ENCODE measurements at places on chromosomes 4 and X.

- no peak for DNase-seq
Measured at GRCh38 chrX:29662759-29663503, 552.4 kb upstream of the MAGEB2 start.

- no peak for DNase-seq
Measured at GRCh38 chrX:128365492-128365891, 313.3 kb upstream of the ACTRT1 start.

GRCh38 chr4:124423160-124423559 lies 289.4 kb downstream of the ANKRD50 start:
- no peak for DNase-seq

- DNase-seq, result no peak
Measured at GRCh38 chr4:161419822-161420221, 744.0 kb downstream of the FSTL5 start.

- DNase-seq, result no peak
Measured at GRCh38 chr4:153137159-153137558, 67.1 kb upstream of the TRIM2 start.

- no peak for DNase-seq
Measured at GRCh38 chr4:134390319-134390718, 188.7 kb upstream of the PABPC4L start.

DNA sequence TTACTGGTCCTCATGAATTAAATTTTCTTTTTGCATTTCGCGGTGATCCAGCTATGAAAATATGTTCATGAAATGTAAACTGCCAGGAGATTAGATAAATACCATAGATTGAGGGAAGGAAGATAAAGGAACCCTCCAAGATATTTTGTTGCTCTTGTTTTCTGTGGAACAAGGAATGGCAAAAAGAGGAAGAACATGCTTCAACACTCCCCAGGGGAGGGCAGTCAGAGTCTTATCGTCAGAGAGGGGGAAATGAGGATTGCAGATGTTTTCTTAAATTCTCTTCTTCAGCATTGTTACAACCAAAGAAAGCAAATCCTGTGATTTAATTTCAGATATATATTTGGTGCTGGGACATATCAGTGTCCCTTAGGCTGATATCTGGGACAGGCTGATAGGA lies 9.5 kb upstream of the SFRP2 start:
- DNase-seq, result no peak

DNA sequence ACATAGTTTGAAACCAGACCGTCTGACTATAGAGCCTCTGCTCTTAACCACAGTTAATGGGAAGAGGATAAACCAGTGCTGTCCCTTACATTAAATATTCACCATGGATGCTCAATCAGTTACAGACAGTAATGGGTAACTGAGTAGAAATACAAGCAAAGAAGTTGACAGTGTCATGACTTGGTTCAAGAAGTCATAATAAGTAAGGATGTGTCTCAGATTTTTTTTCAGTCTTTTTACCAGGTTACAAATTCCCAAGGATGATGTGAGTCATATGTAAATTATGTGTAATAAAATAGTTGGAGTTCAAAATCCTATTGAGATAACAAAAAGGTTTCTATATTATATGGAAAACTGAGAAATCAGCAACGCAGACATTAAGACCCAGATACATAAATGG lies 31.1 kb downstream of the ZCCHC4 start:
- DNase-seq, result no peak

GRCh38 chr4:1748465-1748995 lies 27.2 kb downstream of the TACC3 start:
- DNase-seq, result peak; percentile 55

GRCh38 chrX:72030431-72030830 lies 101.3 kb downstream of the RTL5 start:
- DNase-seq, result no peak

GRCh38 chrX:124393659-124394058 lies 47.3 kb downstream of the SH2D1A start:
- DNase-seq, result no peak

DNA sequence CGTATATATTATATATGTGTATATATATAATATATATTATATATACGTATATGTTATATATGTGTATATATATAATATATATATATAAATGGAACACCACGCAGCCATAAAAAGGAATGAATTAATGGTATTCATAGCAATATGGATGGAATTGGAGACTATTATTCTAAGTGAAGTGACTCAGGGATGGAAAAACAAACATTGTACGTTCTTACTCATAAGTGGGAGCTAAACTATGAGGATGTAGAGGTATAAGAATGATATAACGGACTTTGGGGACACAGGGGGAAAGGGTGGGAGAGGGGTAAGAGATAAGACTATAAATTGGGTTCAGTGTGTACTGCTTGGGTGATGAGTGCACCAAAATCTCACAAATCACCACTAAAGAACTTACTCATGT lies 1388.9 kb downstream of the C4orf33 start:
- no peak for DNase-seq

- DNase-seq, result no peak
Measured at GRCh38 chr4:1410491-1411325, 4.5 kb upstream of the NKX1-1 start.

- DNase-seq, result no peak
Measured at GRCh38 chr4:70236125-70236524, 6.3 kb upstream of the CSN3 start.

DNA sequence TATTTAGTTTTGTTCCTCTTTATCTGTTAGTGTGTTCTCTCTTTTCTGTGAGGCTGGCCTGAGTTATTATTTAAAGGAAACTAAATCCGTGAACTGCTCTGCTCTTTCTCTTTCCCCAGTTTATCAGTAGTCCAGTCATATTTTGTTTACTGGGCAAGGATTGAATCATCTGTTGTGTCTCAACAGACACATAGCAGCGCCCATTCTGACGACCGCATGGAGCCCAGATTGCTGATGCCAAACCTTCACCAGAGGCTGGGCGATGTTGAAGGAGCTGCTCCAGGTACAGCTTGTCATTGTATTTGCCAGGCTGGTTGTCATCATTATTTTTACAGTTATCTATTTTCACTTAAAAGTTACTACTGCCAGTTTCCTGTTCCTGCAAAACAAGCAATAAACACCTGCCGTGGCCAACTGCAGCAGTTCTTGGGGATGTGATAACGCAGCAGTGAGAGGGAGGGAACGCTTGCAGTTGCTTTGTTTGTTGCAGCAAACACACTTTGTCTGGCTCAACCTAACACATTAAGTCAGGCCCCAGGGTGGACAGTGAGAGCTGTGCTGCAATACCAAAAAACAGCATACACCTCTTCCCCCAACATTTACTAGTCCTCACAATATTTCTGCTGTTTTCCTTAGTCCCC lies 10.1 kb downstream of the REELD1 start:
- DNase-seq, result no peak

GRCh38 chr4:154433543-154433942 lies 58.1 kb downstream of the DCHS2 start:
- DNase-seq, result no peak

- DNase-seq, result no peak
Measured at GRCh38 chrX:120238933-120239332, 11.7 kb upstream of the ZBTB33 start.

DNA sequence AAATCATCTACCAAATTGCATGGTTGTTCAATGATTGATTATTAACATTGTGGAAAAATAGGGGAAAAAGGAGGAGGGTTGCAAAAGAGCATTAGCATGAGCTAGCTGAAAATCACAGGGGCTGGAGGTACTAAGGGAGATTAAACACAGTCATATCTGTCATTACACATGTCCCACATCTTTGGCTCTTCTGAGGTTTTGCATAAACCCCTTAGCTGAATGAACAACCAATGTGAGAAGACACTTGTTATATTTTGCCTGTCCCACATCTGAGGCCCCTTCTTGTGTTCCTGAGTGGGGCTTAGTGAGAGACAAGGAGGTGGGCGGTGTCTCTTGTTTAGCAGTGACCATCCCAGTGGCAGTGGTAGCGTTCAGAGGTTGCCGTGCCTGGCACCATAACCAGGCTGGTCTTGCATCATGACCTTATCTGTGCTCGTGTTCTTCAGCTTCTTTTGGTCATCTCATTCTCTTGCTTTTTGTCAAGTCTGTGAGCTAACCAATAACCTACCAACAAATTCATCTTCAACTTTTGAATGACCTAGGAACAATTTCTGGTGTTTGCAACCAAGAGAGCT lies 95.6 kb downstream of the MID1IP1 start:
- DNase-seq, result no peak

DNA sequence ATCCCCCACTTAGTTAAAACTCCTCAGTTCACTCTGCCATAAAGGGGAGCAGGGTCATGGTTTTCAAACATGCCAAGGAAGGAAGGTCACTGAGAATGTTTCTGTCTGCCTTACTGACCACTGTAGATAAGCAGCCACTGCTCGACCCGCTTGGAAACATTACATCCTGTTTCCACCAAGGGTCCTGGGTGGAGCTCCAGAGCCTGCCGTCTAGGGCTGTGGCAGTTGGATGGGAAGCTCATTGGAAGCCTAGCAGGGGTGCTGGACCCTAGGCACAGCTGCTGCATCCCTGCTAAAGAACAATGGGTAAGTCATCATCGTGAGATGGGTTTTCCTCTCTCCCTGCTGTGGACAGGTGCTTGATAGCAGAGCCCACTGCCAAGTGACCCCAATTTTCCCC lies 76.0 kb upstream of the SRD5A3 start:
- DNase-seq, result no peak

- DNase-seq, result no peak
Measured at GRCh38 chr4:115515366-115515765, 401.9 kb upstream of the NDST4 start.

DNA sequence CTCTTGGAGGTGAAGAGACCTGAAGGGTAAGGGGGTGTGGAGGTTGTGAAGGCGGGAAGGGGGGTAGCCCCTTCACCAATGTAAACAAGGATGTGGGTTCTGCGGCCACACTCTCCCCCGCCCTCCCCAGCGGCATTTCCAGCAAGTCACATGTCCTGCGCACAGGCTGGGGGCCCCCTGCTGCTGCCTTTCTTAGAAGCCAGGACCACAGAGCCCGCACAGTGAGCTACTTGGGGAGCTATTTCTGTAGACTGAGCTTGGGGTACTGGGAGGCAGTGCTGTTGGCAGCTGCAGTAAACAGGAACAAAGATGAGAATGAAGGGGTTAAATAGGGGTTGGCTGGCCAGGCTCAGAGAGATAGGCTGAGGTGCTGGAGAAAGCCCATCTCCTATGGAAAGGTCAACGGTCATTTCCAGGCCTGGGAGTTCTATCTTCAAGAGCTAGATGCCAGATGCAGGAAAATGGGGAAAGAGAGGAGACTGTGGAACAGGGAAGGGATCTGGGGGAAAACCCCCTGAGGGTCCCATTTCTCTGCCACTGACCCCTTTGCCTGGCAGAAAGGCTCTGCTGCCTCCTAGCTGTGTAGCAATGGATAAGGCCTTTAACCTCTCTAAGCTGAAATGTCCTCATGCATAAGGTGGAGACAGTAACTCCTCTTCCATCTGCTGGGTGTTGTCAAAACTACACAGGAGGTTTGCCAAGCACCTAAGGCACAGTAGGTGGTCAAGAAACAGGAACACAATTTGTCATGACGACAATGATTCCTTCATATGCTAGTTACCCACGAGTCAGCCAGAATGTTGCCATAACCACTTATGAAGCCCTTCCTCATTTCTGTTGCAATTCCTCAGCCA lies 18.5 kb upstream of the PIM2 start:
- no peak for DNase-seq

DNA sequence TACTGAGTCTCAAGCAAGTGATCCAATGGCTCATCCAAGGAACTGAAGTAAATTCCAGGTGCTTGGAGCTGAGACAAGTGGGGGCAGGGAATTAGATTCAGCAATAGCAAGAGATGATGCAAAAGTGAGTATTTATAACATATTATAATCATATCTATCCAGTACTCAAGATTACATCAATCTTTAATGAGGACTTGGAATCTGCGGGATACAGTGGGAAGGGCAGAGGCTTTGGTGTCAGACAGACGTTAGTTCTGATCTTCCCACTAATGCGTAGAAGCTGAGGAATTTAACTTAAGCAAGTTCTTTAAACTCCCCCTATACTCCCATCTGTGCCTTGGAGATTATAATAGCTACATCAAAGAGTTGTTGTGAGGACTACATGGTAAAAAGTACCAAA lies 143.4 kb upstream of the NWD2 start:
- DNase-seq, result no peak

GRCh38 chr4:41141900-41142299 lies 72.4 kb downstream of the APBB2 start:
- DNase-seq, result no peak

DNA sequence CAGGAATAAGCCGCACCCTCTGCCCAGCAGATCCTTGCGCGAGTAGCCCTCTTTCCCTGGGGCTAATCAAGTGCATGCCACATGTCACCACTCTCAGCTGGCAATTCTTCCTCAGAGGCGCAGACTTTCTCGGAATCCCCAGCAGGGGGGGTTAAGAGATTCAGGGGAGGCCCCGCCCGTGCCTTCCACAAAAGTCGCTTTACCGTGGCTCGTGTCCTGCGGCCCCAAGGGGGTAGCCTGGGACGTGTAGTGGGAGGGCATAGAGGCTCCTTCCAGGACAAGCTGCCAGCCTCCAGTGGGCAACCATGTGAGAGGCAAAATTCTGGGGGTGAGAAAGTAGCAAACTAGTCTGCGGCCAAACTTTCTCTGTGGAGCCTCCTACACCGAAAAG lies 652 bp downstream of the SRPX start:
- no peak for DNase-seq

DNA sequence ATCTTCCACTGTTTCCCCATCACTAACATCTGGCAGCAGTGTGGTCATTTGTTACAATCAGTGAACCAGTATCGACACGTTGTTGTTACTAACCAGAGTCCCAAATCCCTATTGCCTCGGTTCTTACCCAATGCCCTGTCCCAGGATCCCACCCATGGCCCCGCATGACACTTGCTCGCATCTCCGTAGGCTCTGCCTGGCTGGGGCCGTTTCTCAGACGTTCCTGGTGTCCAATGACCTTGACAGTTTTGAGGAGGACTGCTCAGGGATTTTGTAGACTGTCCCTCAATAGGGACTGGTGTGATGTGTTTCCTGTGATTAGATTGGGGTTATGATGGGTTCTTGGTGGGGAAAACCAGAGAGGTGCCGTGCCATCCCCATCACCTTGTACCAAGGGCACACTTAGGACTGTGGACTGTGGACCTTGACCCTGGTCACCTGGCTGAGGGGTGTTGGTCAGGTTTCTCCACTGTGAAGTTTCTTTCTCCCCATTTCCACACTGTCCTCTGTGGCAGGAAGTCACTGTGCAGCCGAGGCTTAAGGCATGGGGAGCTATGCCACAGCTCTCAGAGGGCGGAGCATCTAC lies 108.4 kb downstream of the ADRA2C start:
- no peak for DNase-seq
